ENCODE measurements at places on chromosomes 3 and 15.

DNA sequence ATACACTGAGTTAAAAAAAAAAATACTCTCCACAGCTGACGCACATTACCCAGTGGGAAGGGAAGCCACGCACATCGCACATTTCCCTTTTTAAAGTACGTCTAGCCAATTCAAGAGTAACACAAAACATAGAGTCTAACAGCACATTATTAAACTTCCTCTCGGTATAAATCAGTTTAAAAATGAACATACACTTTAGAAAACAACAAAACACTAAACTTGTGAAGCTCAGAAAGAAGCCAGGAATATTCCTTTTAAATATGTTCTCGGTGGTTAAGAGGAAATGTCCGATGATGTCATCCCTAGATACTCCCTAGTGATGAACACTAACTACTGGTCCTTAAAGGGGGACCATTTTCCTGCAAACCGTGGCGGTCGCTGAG lies 721 bp downstream of the MYEF2 start:
- DNase-seq = no peak

GRCh38 chr3:188830893-188831292 lies 340.9 kb upstream of the TPRG1 start:
- DNase-seq = no peak

GRCh38 chr3:171811913-171812335 lies 1.6 kb upstream of the PLD1 start:
- DNase-seq = no peak

GRCh38 chr3:14646589-14647413 lies 4.8 kb upstream of the CCDC174 start:
- no peak for DNase-seq

- DNase-seq = no peak
These were observed 221.4 kb downstream of the CADPS start for GRCh38 chr3:62653796-62654195.

DNA sequence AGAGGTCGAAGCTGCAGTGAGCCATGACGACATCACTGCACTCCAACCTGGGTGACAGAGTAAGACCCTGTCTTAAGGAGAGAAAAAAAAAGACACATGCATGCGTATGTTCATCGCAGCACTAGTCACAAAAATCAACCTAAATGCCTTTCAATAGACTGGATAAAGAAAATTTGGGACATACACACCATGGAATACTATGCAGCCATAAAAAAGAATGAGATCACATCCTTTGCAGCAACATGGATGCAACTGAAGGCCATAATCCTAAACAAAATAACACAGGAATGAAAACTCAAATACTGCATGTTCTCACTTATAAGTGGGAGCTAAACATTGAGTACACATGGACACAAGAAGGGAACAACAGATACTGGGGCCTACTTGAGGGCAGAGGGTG lies 53.1 kb downstream of the FSIP1 start:
- DNase-seq = no peak

GRCh38 chr15:67024998-67025368 lies 40.4 kb upstream of the SMAD3 start:
- no peak for DNase-seq

DNA sequence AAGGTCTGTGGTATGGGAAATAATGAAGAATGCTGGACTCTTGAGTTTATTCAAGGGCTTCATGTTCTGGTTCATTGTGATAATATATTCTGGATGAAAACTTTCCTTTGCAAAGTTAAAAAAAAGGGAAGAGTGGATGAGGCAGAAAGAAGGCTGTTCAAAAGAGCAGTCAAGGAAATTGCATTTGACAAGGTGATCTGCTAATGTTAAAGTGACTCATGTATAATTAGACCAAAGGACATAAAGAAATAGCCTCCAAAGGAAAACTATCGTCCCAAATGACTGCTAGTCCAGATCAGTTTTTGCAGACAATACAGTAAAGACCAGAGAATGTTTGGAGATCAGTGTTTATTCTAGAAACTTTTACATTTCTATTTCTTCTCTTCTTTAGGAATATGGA lies 9.8 kb downstream of the TMEM108 start:
- DNase-seq = no peak

DNA sequence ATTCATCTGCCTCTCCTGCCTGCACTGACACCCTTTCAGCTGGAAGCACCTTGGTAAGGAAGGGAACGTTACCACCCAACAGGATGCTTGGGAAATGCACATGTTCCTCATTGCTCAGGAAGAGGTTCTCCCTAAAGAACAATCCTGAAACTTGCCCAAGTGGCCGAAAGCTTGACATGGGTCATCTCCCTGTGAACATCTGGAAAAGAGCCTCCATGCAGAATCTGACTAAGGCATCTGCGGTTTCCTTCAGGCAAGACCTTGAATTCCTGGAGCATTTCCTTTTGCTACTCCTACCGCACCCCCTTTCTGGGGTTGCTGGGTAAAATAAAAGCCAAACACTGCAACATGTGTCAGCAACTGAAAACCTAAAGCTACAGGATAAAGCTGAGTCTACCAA lies 68.7 kb upstream of the SNRK start:
- no peak for DNase-seq

GRCh38 chr3:12556314-12556689 lies 585 bp upstream of the MKRN2 start:
- no peak for DNase-seq

GRCh38 chr15:52004806-52005205 lies 14.2 kb upstream of the MAPK6 start:
- DNase-seq = no peak
